HCT116 (cell line): ENCODE measurements at places on chromosomes 6 and 20.

GRCh38 chr6:91710342-91710741, 1123.5 kb upstream of the MAP3K7 start:
- no peak overlapping the region for H3K27ac ChIP-seq
- H3K4me1 ChIP-seq: no peaks in the 10 kb centered on the region
- no peaks in the 10 kb centered on the region for H3K36me3 ChIP-seq

- H3K4me1 ChIP-seq: peaks cover 10% of the 10 kb centered on the region
- H3K27me3 ChIP-seq: no peaks in the 10 kb centered on the region
- DNase-seq: no peak
- H3K36me3 ChIP-seq: no peaks in the 10 kb centered on the region
- H3K4me3 ChIP-seq: no peak overlapping the region
These were observed 1.7 kb upstream of the GMPR start for GRCh38 chr6:16236631-16237199.

DNA sequence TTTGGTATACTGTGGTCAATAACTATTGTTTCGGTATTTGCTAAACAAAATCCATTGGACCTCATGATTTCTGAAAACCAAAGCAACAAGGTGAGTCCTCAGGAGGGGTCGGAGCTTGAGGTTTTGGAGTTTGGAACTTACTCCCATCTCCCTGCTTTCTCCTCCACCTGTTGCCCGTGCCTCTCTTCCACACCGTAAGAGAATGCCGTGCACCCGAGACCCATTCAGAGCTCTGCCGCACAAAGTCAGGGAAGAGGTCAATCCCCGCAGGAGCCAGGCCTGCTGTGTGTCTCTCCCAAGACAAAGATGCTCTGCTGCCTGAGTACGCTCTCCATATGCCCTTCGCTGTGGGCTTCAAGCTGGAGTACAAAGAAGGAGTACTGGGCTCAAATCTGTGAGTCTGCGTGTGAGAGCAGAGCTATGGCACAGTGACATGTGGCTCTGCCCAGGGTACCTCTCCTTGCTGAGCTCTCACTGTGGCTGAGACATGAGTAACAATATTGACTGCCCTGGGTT, 23.9 kb downstream of the PXDC1 start:
- H3K27ac ChIP-seq: no peak overlapping the region
- no peaks in the 10 kb centered on the region for H3K27me3 ChIP-seq
- H3K36me3 ChIP-seq: no peaks in the 10 kb centered on the region

GRCh38 chr6:124546601-124547000, 415.6 kb upstream of the RNF217 start:
- H3K27ac ChIP-seq: no peak overlapping the region
- no peak overlapping the region for H3K4me3 ChIP-seq
- no peak for DNase-seq
- H3K4me1 ChIP-seq: no peaks in the 10 kb centered on the region
- H3K36me3 ChIP-seq: no peaks in the 10 kb centered on the region

DNA sequence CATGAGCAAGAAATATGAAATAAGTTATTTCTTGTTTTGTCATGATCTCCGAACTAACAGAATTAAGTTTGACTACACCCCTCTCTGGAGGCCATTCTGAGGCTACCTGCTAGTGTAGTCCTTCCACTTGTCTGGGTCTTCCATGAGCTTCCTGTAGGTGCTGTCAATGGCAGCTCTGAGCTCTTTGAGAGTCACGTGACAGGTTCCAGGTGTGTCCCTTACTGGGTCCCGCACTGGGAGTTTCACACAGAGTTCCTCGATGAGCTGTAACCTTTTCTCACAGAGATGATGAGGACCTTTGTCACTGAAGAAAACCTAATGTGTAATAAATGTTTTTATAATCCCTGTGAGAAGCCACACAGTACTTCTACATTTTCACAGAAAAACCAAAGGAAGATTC, 186.6 kb downstream of the SYNE1 start:
- no peaks in the 10 kb centered on the region for H3K36me3 ChIP-seq
- no peaks in the 10 kb centered on the region for H3K27me3 ChIP-seq
- no peak overlapping the region for H3K4me3 ChIP-seq
- H3K4me1 ChIP-seq: no peaks in the 10 kb centered on the region
- no peak overlapping the region for H3K27ac ChIP-seq
